ENCODE measurements at places on chromosomes 1 and 21. TPM values are rescaled to one million over a fixed set of nuclear protein-coding genes. Genes with fewer than 3 reads are reported as not detected.
A peak's percentile ranks its signal among the peaks of the same experiment; 100 is the strongest.

The DLGAP3 gene
- 7.3 TPM for total RNA-seq

The SLC2A5 gene
- total RNA-seq = not detected

The MAEL gene
- not detected for total RNA-seq

The C1QA gene
- not detected for total RNA-seq

The GJC2 gene
- 1.6 TPM for total RNA-seq

The KRTAP20-3 gene
- total RNA-seq = not detected

The TAF12 gene
- total RNA-seq = 23.6 TPM

GRCh38 chr21:38989745-38990423 lies 184.2 kb downstream of the ETS2 start:
- no peaks in the 10 kb centered on the region for H3K27me3 ChIP-seq
- H3K36me3 ChIP-seq = no peaks in the 10 kb centered on the region
- no peak for DNase-seq
- H3K27ac ChIP-seq = no peak overlapping the region
- peaks cover 20% of the 10 kb centered on the region for H3K4me1 ChIP-seq
- H3K4me3 ChIP-seq = no peak overlapping the region

DNA sequence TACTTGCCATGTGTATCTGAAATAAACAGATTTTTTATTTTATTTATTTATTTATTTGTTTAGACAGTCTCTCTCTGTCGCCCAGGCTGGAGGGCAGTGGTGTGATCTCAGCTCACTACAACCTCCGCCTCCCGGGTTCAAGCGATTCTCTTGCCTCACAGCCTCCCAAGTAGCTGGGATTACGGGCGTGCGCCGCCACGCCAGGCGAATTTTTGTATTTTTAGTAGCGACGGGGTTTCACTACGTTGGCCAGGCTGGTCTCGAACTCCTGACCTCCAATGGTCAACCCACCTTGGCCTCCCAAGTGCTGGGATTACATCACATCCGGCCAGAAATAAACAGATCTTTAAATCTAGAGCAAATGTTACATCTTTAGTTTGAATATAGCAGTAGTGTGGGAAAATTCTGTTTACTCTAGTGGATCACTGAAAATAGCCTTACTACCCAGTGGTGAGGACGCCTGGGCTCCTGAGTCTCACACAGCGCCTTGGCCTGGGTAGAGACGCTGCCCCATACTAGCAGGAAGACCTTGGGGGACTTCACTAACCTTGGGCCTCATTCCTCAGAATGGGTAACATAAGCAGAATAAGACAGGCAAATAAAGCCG lies 709 bp downstream of the GART start:
- H3K4me3 ChIP-seq = peak overlapping the region; percentile 97
- DNase-seq = no peak
- H3K27me3 ChIP-seq = no peaks in the 10 kb centered on the region
- H3K4me1 ChIP-seq = no peaks in the 10 kb centered on the region
- peak overlapping the region; percentile 98 for H3K27ac ChIP-seq
- H3K36me3 ChIP-seq = peaks cover 45% of the 10 kb centered on the region

GRCh38 chr21:34345892-34346291 lies 17.9 kb upstream of the KCNE2 start:
- H3K4me1 ChIP-seq = no peaks in the 10 kb centered on the region
- no peak overlapping the region for H3K27ac ChIP-seq
- no peaks in the 10 kb centered on the region for H3K36me3 ChIP-seq
- no peak overlapping the region for H3K4me3 ChIP-seq
- DNase-seq = no peak

DNA sequence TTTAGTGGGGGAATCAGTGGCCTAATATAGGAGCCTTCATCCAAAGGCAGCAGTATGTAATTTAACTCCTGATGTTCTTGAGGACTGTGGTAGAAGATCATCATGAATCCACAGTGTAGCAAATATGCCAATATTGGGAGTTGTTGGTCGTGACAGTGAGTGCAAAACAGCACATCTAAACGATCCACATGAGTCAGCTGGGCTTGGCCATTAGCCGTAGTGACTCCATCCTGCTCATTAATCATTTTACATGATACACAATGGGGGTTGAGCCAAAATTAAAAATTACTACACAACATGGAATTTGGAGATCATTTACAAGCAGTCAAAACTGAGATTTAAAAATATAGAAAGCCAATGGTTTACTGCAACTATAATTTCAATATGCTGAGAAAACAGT lies 653.9 kb upstream of the CAMK1G start:
- H3K27ac ChIP-seq = no peak overlapping the region
- no peaks in the 10 kb centered on the region for H3K36me3 ChIP-seq
- no peaks in the 10 kb centered on the region for H3K27me3 ChIP-seq
- no peak overlapping the region for H3K4me3 ChIP-seq

DNA sequence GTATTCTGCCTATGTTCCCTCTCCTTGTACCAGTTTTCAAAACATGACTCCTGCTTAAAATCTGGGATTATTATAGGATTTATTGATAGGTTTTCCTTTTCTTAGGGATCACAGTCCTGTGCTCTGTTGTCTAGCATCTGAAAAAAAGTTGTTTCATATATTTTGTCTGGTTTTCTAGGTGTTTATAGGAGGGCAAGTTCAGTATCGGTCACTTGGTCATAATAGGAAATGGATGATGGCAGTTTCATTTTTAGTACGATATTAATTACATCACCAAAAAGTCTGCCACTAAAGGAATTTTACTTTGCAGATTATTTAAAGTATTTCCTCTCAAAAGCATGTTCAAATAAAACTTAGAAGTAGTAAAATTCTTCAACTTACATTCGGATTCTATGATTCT lies 94.4 kb downstream of the RASAL2 start:
- H3K4me3 ChIP-seq = no peak overlapping the region

- H3K27ac ChIP-seq = no peak overlapping the region
- H3K4me3 ChIP-seq = no peak overlapping the region
- H3K36me3 ChIP-seq = no peaks in the 10 kb centered on the region
- no peaks in the 10 kb centered on the region for H3K4me1 ChIP-seq
- H3K27me3 ChIP-seq = no peaks in the 10 kb centered on the region
- DNase-seq = no peak
Measured at GRCh38 chr1:101451888-101452287, 215.1 kb downstream of the S1PR1 start.

- no peak overlapping the region for H3K4me3 ChIP-seq
- H3K36me3 ChIP-seq = 0 out of 3 replicates have a peak, but pooled peaks cover 1% of the 10 kb centered on the region
- H3K27ac ChIP-seq = no peak overlapping the region
Measured at GRCh38 chr1:223175032-223175431, 32.0 kb upstream of the TLR5 start.

GRCh38 chr1:64518692-64519481 lies 49.0 kb downstream of the CACHD1 start:
- H3K36me3 ChIP-seq = peaks cover 2% of the 10 kb centered on the region
- H3K27ac ChIP-seq = no peak overlapping the region
- H3K27me3 ChIP-seq = no peaks in the 10 kb centered on the region
- H3K4me1 ChIP-seq = peaks cover 29% of the 10 kb centered on the region
- DNase-seq = no peak

GRCh38 chr1:3557366-3557765 lies 53.9 kb downstream of the MEGF6 start:
- no peaks in the 10 kb centered on the region for H3K36me3 ChIP-seq
- no peaks in the 10 kb centered on the region for H3K4me1 ChIP-seq
- H3K4me3 ChIP-seq = no peak overlapping the region
- DNase-seq = no peak
- no peak overlapping the region for H3K27ac ChIP-seq

DNA sequence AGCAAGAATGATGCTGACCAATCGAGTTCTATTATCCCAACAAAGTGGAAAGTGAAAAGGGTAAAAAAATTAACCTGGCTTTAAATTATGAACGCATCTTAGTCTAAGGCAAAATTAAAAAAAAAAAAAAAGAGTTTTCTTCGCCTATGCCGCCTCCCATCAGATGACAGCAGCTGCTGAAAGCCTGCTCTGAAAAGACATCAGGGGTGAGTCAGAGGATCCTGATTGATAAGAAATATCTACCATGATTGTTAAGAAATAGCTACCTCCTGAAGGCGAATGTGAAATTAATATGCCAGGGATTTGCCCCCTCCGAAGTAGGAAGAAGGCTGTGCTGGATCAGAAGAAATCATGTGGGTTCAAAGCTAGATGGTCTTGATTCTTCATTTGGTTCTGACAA lies 216.8 kb upstream of the C1orf87 start:
- no peak for DNase-seq
- no peak overlapping the region for H3K27ac ChIP-seq
- H3K4me3 ChIP-seq = no peak overlapping the region
- H3K4me1 ChIP-seq = no peaks in the 10 kb centered on the region
- no peaks in the 10 kb centered on the region for H3K27me3 ChIP-seq

GRCh38 chr1:150320667-150320978 lies 710 bp upstream of the PRPF3 start:
- peak overlapping the region; percentile 99 for H3K4me3 ChIP-seq
- no peaks in the 10 kb centered on the region for H3K27me3 ChIP-seq
- peaks cover 20% of the 10 kb centered on the region for H3K36me3 ChIP-seq
- H3K27ac ChIP-seq = no peak overlapping the region
- H3K4me1 ChIP-seq = no peaks in the 10 kb centered on the region
- DNase-seq = no peak

DNA sequence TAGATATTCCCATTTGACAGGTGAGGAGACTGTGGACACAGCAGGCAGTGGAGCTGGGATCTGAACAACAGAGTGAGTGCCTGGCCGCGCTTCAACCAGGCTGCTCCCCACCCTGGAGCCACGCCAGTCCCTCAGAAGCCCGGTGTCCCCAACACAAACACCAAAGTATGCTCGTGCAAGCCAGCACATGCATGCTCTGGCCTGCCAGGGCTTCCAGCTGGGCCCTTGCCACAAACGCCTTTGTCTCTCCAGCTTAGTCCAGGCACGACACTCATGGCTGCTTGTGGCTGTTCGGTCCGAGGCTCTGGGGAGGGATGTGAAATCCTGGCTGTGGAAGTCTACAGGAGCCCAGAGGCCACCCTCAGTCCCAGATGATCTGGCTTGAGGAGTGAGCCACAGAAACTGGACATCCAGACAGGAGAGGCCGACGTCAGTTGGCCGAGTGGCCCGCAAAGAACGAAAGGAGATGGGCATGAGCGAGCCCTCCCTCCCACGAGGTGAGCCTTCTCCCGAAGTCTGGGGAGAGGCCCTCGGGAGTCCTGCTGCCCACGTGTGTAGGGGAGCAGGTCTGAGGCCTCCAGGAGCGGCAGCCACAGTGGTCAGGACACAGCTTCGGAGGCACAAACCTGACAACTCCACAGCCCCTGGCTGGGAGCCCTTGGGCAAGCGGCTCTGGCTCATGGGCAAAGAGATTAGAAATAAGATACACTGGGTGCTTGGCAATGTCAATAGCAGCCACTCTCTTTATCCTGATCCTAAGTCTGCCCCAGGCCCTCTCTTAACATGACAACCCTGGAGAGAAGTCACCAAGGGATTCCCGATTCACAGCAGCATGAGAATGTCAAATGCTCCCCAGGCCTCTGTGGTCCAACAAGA lies 117.1 kb upstream of the IFFO2 start:
- H3K27me3 ChIP-seq = no peaks in the 10 kb centered on the region
- peaks cover 28% of the 10 kb centered on the region for H3K36me3 ChIP-seq
- DNase-seq = no peak
- no peaks in the 10 kb centered on the region for H3K4me1 ChIP-seq

- H3K27me3 ChIP-seq = peaks cover 47% of the 10 kb centered on the region
- peak; percentile 44 for DNase-seq
- peak overlapping the region; percentile 83 for H3K4me3 ChIP-seq
Measured at GRCh38 chr21:34885626-34886239, 163.4 kb downstream of the RUNX1 start.

DNA sequence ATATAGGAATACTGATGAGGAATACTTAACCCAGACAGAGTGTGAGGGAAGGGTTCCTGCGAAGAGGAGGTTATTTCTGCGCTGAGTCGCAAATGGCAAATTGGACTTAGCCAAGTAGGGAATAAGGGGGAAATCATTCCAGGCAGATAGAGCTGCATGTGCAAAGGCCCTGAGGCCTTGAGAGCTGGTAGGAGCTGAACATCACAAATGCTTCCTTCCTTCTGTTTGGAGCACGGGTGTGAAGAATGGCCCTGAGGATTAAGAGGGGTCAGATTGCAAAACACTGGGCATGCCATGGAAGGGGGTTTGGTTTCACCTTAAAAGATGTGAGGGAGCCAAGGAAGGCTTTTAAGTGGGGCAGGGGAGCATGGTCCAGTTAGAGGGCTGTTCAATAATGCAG lies 12.4 kb downstream of the IER5 start:
- H3K27ac ChIP-seq = peak overlapping the region; percentile 90
- peaks cover 18% of the 10 kb centered on the region for H3K4me1 ChIP-seq
- no peak for DNase-seq
- H3K27me3 ChIP-seq = peaks cover 14% of the 10 kb centered on the region
- peak overlapping the region; percentile 82 for H3K4me3 ChIP-seq

DNA sequence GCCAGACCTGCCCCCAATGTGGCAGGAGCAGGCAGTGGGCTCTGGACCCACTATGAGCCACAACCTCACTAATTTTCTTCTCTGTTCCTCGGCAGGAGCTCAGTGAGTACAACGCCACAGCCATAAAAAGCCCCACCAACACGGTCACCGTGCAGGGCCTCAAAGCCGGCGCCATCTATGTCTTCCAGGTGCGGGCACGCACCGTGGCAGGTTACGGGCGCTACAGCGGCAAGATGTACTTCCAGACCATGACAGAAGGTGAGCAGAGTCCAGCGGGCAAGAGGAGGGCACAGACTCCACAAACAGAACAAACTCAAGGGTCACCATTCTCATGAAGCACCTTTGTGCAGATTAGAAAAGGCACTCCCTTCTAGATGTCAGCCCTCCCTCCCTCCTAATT lies 79.9 kb downstream of the LACTBL1 start:
- no peaks in the 10 kb centered on the region for H3K27me3 ChIP-seq
- DNase-seq = no peak
- peaks cover 15% of the 10 kb centered on the region for H3K36me3 ChIP-seq
- H3K27ac ChIP-seq = no peak overlapping the region
- H3K4me1 ChIP-seq = no peaks in the 10 kb centered on the region

GRCh38 chr1:184970691-184971161 lies 3.6 kb downstream of the NIBAN1 start:
- DNase-seq = no peak
- peaks cover 16% of the 10 kb centered on the region for H3K27me3 ChIP-seq
- no peaks in the 10 kb centered on the region for H3K4me1 ChIP-seq
- no peaks in the 10 kb centered on the region for H3K36me3 ChIP-seq
- H3K27ac ChIP-seq = no peak overlapping the region
- no peak overlapping the region for H3K4me3 ChIP-seq

- H3K27me3 ChIP-seq = no peaks in the 10 kb centered on the region
- DNase-seq = no peak
- no peaks in the 10 kb centered on the region for H3K4me1 ChIP-seq
- H3K36me3 ChIP-seq = no peaks in the 10 kb centered on the region
- H3K27ac ChIP-seq = no peak overlapping the region
Measured at GRCh38 chr1:198175423-198176170, 18.8 kb downstream of the NEK7 start.

GRCh38 chr1:51234721-51235425 lies 1.2 kb upstream of the RNF11 start:
- H3K36me3 ChIP-seq = no peaks in the 10 kb centered on the region
- no peak for DNase-seq
- no peaks in the 10 kb centered on the region for H3K4me1 ChIP-seq
- no peaks in the 10 kb centered on the region for H3K27me3 ChIP-seq
- H3K4me3 ChIP-seq = peak overlapping the region; percentile 94

Data from H9 (cell line).